ENCODE measurements at places on chromosomes 6 and 20. TPM values are rescaled to one million over a fixed set of nuclear protein-coding genes. Genes with fewer than 3 reads are reported as not detected.

DNA sequence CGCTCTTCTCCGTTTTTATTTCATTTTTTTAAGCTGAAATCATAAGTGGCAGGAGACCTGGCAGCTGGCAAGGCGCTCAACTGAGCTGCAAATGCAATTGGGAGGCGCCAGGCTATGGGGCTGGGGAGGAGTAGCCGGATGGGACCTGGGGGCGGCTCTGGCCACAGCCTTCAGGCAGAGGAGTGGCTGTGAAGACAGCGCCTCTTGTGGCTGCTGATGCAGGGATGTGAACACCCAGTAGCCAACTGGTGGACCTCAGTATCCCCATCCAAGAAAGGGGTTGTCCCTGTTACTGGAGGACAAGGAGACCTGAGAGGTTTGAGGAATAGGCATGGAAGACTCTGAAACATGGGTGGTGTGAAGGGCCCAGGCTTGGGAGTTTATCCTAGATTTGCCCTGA, 12.6 kb downstream of the KCNK17 start:
- peak; percentile 12 for DNase-seq
- no peak overlapping the region for H3K27ac ChIP-seq
- no peaks in the 10 kb centered on the region for H3K4me1 ChIP-seq
- H3K4me3 ChIP-seq, result no peak overlapping the region
- H3K27me3 ChIP-seq, result peaks cover 24% of the 10 kb centered on the region
- H3K36me3 ChIP-seq, result no peaks in the 10 kb centered on the region

DNA sequence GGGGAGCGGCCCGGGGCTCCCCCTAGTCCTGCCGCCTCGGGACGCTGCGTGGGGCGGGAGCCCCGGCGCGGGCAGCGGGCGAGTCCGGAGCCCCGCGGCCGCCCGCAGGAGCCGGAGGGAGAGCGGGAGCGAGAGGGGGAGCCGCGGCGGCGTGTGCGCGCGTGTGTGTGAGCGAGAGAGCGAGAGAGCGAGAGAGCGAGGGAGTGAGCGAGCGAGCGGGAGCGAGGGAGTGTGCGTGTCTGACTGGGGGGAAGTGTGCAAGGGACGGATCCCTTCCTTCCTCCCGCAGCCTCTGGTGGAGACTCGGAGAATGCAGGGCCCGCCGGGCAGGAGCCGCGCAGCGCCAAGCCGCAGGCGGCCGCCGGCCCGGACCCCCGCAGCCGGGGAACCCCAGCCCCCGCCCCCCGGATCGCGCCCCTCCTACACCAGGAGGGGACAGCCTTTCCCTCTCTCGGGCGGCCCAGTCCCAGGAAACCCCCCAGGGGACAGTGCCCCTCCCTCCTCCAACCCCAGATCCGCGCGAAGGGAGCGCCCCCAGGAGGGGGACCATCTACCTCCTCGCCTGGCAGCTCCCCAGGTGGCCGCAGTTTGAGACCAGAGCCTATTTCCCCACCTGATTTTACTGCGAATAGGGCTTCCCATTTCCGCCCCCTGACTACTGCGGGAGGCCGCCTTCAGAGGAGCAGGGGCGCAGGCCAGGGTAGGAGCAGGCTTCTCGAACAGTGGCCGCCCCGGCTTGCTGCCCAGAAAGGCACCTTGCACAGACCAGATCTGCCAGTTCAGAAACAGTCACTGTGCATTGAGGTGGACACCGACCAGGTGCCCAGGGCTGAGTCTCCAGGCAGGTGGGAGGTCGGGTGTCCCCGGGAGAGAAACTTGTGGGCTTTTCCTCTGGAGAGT, at the start of gene CDH22:
Gene CDH22 (minus strand): TSS at position 241 of the 900 bp plus-strand sequence. CDS start 57,204 bp downstream, outside the sequence.
- no peaks in the 10 kb centered on the region for H3K36me3 ChIP-seq
- peaks cover 97% of the 10 kb centered on the region for H3K27me3 ChIP-seq
- H3K4me1 ChIP-seq, result peaks cover 7% of the 10 kb centered on the region
- H3K4me3 ChIP-seq, result peak within 1 kb of the TSS; percentile 42

- H3K4me3 ChIP-seq, result no peak overlapping the region
- peak overlapping the region; percentile 93 for H3K27ac ChIP-seq
- DNase-seq, result peak; percentile 36
- no peaks in the 10 kb centered on the region for H3K36me3 ChIP-seq
- no peaks in the 10 kb centered on the region for H3K27me3 ChIP-seq
Observed at GRCh38 chr6:5672581-5673011, 334.1 kb downstream of the NRN1 start.

- peaks cover 17% of the 10 kb centered on the region for H3K4me1 ChIP-seq
- H3K36me3 ChIP-seq, result no peaks in the 10 kb centered on the region
- H3K4me3 ChIP-seq, result no peak overlapping the region
- H3K27me3 ChIP-seq, result no peaks in the 10 kb centered on the region
- no peak for DNase-seq
Observed at GRCh38 chr6:56374841-56375369, 127.5 kb upstream of the COL21A1 start.

GRCh38 chr6:107386340-107386739, 73.0 kb downstream of the PDSS2 start:
- H3K27me3 ChIP-seq, result no peaks in the 10 kb centered on the region
- DNase-seq, result peak; percentile 5
- no peak overlapping the region for H3K4me3 ChIP-seq
- H3K36me3 ChIP-seq, result no peaks in the 10 kb centered on the region
- H3K27ac ChIP-seq, result no peak overlapping the region

DNA sequence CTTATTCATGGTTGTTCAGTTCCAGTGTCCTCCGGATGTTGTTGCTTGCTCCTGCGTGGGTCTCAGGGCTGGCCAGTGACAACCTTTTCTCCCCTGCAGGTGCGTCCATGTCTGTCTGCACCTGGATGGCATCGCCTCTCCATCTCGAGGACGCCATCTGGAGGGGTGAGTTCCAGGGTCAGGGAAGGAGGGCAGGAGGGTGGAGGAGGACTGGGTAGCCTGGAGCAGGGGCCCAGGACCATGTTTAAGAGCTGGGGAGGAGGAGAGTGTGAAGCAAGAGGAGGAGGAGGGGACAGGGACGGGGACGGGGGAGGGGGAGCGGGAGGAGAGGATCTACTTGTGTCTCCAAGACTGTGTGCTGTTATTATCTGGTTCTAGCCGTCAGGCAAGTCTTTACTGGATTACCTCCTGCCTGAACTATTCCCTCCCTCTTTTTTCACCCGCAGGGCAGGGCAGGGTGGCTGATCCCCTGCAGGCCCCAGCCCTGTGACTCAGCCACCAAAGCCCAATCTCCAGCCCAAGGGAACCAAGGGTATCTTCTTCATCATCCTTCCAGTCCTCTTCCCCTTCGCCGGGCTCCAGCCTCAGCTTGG, 32.2 kb upstream of the TULP1 start:
- no peaks in the 10 kb centered on the region for H3K27me3 ChIP-seq
- DNase-seq, result no peak
- H3K4me3 ChIP-seq, result no peak overlapping the region
- no peak overlapping the region for H3K27ac ChIP-seq
- H3K4me1 ChIP-seq, result no peaks in the 10 kb centered on the region

DNA sequence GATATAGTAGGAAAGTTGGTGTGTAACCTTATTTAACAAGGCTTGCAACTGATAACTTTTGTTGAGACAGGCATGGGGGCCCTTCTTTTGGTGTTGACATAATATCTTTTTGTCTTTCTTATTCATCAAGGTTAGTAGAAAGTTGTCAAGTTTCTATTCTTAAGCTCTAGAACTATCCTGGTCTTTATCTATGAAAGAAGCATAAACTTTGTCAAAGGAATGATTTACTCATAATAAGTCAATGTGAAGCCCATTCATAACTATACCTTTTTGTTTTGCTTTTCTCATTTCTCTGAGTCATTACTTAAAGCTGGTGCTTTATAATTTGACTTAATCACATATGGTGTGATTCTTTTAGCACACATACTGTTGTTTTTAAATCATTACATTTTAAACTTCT, 312.4 kb downstream of the UTRN start:
- no peaks in the 10 kb centered on the region for H3K27me3 ChIP-seq
- peaks cover 13% of the 10 kb centered on the region for H3K36me3 ChIP-seq
- no peak for DNase-seq
- H3K27ac ChIP-seq, result no peak overlapping the region
- H3K4me3 ChIP-seq, result no peak overlapping the region

GRCh38 chr20:48242623-48243022, 457.3 kb upstream of the SULF2 start:
- DNase-seq, result no peak
- H3K27ac ChIP-seq, result no peak overlapping the region
- H3K4me3 ChIP-seq, result no peak overlapping the region
- H3K36me3 ChIP-seq, result no peaks in the 10 kb centered on the region
- no peaks in the 10 kb centered on the region for H3K4me1 ChIP-seq

GRCh38 chr20:36744243-36744642, 1.6 kb downstream of the NDRG3 start:
- peaks cover 11% of the 10 kb centered on the region for H3K4me1 ChIP-seq
- no peak overlapping the region for H3K27ac ChIP-seq
- no peak overlapping the region for H3K4me3 ChIP-seq
- H3K27me3 ChIP-seq, result no peaks in the 10 kb centered on the region

GRCh38 chr6:144657691-144658090, 372.6 kb downstream of the UTRN start:
- H3K4me3 ChIP-seq, result no peak overlapping the region
- H3K27ac ChIP-seq, result peak overlapping the region; percentile 43
- peaks cover 57% of the 10 kb centered on the region for H3K4me1 ChIP-seq
- H3K27me3 ChIP-seq, result no peaks in the 10 kb centered on the region

DNA sequence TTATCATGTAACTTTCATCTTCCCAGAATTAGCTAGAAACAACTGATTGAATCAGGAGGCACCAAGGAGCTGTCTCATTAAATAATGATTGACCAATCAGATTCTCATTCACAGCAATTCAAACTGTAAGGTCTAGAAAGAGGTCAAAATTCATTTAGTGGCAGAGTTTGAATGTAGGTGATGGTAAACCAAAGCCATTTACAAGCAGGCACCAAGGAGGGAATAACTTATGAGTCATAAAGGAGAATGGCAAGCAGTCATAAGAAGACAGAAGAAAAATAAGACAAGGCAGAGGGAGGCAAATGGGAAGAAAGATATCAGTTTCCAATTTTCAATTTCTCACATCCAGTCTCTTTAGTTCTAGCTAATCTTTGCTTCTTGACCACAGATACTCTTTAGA, 52.9 kb upstream of the DEFB112 start:
- no peak overlapping the region for H3K4me3 ChIP-seq
- no peak overlapping the region for H3K27ac ChIP-seq
- no peaks in the 10 kb centered on the region for H3K4me1 ChIP-seq

DNA sequence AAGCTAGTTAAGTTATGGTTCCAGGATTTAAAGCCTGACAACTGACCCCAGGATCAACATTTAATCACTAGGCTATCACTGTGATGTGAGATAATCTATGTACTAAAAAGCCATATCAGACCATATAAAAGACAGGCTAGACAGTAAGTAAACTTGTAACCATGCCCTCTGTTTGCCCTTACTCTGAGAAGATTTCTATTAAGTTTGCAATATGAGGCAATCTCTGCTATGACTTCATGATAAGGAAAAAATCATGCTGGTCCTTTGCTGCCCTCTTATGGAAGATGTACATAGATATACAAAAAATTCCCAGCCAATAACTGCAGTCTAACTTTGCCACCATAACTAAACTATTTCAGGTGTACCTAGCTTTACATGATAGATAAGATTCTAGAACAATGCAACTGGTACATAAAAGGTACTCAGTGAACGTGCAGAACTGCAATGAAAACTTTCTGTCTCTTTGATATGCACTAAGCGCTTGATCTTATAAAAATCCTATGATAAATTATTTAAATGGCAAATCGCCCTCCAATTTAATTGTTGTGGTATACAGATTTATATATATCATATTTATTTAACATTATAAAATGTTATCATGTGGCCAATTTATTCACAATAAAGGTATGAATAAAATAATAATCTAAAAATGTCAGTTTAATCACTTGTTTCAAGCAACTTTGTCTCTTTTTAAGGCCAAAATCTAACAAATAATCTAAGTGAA, 70.5 kb downstream of the FAM217A start:
- H3K27ac ChIP-seq, result peak overlapping the region; percentile 45
- H3K27me3 ChIP-seq, result no peaks in the 10 kb centered on the region

DNA sequence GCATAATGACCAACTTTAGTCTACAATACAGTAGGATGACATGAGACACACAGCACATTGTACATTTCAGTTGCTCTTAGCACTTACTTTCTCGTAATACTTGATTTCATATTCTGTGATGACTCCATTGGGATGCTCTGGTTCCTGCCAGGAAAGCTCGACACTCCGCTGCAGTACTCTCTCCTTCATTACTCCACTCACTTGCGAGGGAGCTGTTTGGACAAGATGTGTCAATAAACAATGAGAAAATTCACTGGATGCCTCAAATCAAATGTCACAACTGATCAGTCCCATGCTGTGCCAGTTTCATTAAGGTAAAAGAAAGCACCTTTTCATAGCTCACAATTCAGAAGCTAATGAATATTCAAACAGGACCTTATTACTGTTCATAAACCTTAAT, 147.1 kb downstream of the EPHA7 start:
- no peak overlapping the region for H3K27ac ChIP-seq
- no peaks in the 10 kb centered on the region for H3K27me3 ChIP-seq
- no peak overlapping the region for H3K4me3 ChIP-seq
- H3K4me1 ChIP-seq, result no peaks in the 10 kb centered on the region

- H3K4me3 ChIP-seq, result no peak overlapping the region
- no peak for DNase-seq
- no peaks in the 10 kb centered on the region for H3K4me1 ChIP-seq
- no peaks in the 10 kb centered on the region for H3K36me3 ChIP-seq
Observed at GRCh38 chr20:38216201-38216600, 44.3 kb downstream of the KIAA1755 start.

GRCh38 chr6:125149256-125150144, 4.1 kb upstream of the TPD52L1 start:
- H3K4me1 ChIP-seq, result peaks cover 5% of the 10 kb centered on the region
- no peak overlapping the region for H3K4me3 ChIP-seq
- no peaks in the 10 kb centered on the region for H3K36me3 ChIP-seq
- DNase-seq, result peak; percentile 33
- H3K27ac ChIP-seq, result no peak overlapping the region

- peak; percentile 81 for DNase-seq
Observed at GRCh38 chr6:11552442-11552841, 14.9 kb downstream of the TMEM170B start.

DNA sequence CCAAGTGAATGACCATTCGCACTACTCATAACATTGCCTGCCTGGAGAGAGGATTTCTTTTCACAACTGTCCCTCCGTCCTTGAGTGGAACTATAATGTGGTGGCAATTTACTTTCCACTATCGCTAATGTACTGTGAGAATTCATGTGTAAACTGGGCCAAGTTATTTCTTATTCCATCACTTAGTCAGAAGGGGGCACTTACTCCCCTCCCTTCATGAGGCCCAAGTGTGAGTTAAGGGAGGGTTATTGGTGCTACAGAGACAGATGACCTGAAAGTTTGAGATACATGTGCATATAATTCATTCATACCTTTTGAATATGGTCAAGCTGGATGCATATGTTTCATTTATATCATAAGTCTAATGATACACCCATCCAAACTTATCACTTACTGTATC, 65.2 kb upstream of the LOC128125822 start:
- no peaks in the 10 kb centered on the region for H3K4me1 ChIP-seq
- no peaks in the 10 kb centered on the region for H3K36me3 ChIP-seq
- H3K27ac ChIP-seq, result no peak overlapping the region

SLPI gene
- total RNA-seq, result not detected

TUBE1 gene
- 24.4 TPM for total RNA-seq

TMC2 gene
- total RNA-seq, result not detected

KATNA1 gene
- total RNA-seq, result 28.3 TPM

TMEM170B gene
- 11.4 TPM for total RNA-seq

BMP6 gene
- 1.9 TPM for total RNA-seq

VWA7 gene
- total RNA-seq, result 2.7 TPM

POPDC3 gene
- total RNA-seq, result 0.62 TPM

NKX2-2 gene
- 78.8 TPM for total RNA-seq

F13A1 gene
- total RNA-seq, result not detected
